Vagina (tissue), 2 donors: ENCODE measurements at places on chromosomes 6 and 20. TPM values are rescaled to one million over a fixed set of nuclear protein-coding genes. Genes with fewer than 3 reads are reported as not detected.

- H3K36me3 ChIP-seq: no peaks in the 10 kb centered on the region
- no peaks in the 10 kb centered on the region for H3K27me3 ChIP-seq
- no peak overlapping the region for H3K4me3 ChIP-seq
- DNase-seq: no peak
- H3K4me1 ChIP-seq: no peaks in the 10 kb centered on the region
Measured at GRCh38 chr6:158338311-158339112, 26.2 kb downstream of the TULP4 start.

DNA sequence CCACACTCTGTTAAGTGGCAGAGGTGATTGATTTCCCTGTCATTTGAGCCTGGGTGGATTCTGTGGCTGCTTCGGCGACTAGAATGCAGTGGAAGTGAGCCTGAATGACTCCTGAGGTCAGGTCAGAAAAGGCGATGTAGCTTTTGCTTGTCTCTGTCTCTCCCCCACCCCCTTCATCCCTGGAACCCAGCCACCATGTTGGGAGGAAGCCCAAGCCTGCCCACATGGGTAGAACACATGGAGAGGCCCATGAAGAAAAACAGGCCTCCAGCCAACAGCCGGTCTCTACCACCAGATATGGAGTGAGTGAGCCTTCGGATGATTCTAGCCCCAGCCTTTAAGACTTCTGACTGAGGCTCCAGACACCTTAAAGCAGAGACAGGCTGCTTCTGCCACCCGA, 181.0 kb downstream of the TFAP2C start:
- peaks cover 32% of the 10 kb centered on the region for H3K4me1 ChIP-seq
- peak overlapping the region; percentile 46 for H3K27ac ChIP-seq
- no peaks in the 10 kb centered on the region for H3K27me3 ChIP-seq
- no peak for DNase-seq
- no peak overlapping the region for H3K4me3 ChIP-seq

DNA sequence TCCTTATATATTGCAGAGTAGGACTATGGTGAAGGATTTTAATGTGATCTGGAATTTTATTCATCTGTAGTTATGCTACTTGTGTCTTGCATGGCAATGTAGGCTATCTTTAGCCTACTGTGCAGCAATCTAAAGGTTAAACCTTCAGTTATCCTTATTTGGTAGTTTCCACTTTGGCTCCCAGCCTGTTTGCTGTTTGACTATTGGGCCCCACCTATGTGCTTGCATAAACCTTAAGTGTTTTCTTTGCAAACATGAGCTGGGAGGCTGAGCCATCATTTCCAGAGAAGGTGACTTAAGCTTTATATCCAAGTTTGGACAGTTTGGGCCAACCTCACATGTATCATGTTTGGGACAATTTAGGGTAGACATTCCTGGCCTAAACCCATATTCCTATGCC, 537.5 kb downstream of the BTBD3 start:
- no peak overlapping the region for H3K4me3 ChIP-seq
- H3K27me3 ChIP-seq: no peaks in the 10 kb centered on the region
- no peak for DNase-seq
- no peaks in the 10 kb centered on the region for H3K4me1 ChIP-seq

GRCh38 chr6:12350644-12351170, 60.5 kb downstream of the EDN1 start:
- H3K27ac ChIP-seq: no peak overlapping the region
- no peaks in the 10 kb centered on the region for H3K27me3 ChIP-seq
- no peak overlapping the region for H3K4me3 ChIP-seq
- no peaks in the 10 kb centered on the region for H3K36me3 ChIP-seq
- no peak for DNase-seq
- H3K4me1 ChIP-seq: no peaks in the 10 kb centered on the region

GRCh38 chr6:51489133-51489532, 598.3 kb downstream of the PKHD1 start:
- no peak overlapping the region for H3K4me3 ChIP-seq
- DNase-seq: no peak
- H3K36me3 ChIP-seq: no peaks in the 10 kb centered on the region
- H3K27ac ChIP-seq: no peak overlapping the region
- H3K4me1 ChIP-seq: no peaks in the 10 kb centered on the region

- no peaks in the 10 kb centered on the region for H3K4me1 ChIP-seq
- no peaks in the 10 kb centered on the region for H3K27me3 ChIP-seq
- no peak for DNase-seq
- H3K4me3 ChIP-seq: no peak overlapping the region
Measured at GRCh38 chr6:103183831-103184411, 1675.8 kb downstream of the HACE1 start.

- no peak for DNase-seq
- no peak overlapping the region for H3K27ac ChIP-seq
- no peaks in the 10 kb centered on the region for H3K36me3 ChIP-seq
- H3K4me3 ChIP-seq: no peak overlapping the region
Measured at GRCh38 chr6:106186172-106186571, 100.0 kb downstream of the PRDM1 start.

GRCh38 chr6:90420500-90420899, 123.9 kb upstream of the BACH2 start:
- no peak overlapping the region for H3K27ac ChIP-seq
- H3K4me3 ChIP-seq: no peak overlapping the region
- no peaks in the 10 kb centered on the region for H3K36me3 ChIP-seq
- H3K4me1 ChIP-seq: no peaks in the 10 kb centered on the region
- no peaks in the 10 kb centered on the region for H3K27me3 ChIP-seq

DNA sequence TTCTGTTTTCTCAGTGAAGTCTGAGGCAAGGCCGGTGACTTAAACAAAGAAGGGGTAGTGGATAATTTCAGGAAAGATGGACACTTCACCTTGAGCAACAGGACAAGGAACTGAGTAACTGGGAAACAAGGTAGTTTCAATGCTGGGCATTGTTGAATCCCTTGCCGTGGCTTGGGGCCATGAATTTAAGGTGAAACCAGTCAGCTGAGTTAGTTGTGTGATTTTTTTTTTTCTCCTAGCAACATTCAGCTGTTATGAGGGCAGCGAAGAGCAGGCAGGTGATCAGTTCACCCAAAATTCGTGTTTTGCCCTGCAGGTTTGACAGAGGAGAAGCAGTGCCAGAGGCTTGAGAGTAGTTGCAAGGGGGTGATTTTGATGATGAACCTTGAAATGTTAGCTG, 6.8 kb downstream of the BICRAL start:
- H3K36me3 ChIP-seq: no peaks in the 10 kb centered on the region
- DNase-seq: no peak

DNA sequence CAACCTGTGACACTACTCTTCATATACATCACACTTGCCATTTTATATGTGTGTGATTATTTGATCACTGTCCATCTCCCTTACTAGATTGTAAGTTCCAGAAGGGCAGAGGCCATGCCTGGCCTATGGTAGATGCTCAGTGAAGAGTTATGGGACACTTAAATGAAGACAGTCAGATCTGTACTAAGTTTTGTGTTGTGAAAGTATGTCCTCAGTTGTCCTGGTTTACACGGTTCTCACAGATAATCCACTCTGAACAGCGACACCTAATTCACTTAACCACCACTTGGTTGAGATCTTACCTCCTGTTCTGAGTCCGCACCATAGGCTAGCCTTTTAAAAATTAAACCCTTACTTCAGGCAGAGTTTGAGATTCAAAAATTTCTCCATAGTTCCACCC, 434.1 kb upstream of the SOX4 start:
- no peaks in the 10 kb centered on the region for H3K27me3 ChIP-seq
- no peak overlapping the region for H3K4me3 ChIP-seq
- H3K36me3 ChIP-seq: no peaks in the 10 kb centered on the region

DNA sequence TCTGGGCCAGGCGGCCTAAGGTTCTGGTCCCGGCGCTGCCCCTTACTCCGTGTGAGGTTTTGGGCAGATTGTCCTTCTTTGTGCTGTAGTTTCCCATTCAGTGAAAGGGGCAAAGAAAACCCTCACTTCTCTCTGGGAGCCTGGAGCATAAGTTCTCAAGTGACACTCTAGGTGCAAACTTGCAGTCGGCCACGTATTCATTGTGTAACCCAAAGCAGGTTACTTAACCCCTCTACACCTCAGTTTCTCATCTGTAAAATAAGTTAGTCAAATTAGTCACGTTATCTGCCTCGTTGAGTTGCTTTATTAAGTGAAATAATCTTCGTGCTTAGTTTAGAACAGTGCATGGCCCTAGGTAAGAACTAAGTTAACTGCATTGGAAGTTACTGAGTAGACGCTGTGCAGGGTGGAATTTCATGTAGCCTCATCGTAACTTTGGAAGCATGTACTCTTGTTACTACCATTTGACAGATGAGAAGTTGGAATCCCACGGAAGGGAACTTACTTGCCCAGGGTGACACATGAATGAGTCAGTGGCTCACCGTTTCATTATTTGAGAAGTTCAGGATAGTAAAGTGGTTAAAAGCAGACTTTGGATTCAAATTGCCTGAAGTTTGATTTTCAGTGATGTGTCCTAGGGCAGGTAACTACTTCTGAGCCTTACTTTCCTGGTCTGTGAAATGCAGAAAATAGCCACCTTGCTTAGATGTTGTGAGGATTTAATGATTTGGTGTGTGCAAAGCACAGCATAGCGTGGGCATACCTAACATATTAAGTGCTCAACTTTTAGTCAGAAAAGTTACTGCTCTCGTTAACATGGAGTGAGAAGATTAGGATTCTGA, 556 bp upstream of the MROH8 start:
- DNase-seq: no peak
- peak overlapping the region; percentile 86 for H3K4me3 ChIP-seq
- H3K4me1 ChIP-seq: peaks cover 30% of the 10 kb centered on the region
- H3K27ac ChIP-seq: peak overlapping the region; percentile 96
- H3K27me3 ChIP-seq: no peaks in the 10 kb centered on the region

GRCh38 chr6:113876695-113877094, 19.6 kb downstream of the MARCKS start:
- no peak for DNase-seq
- no peaks in the 10 kb centered on the region for H3K4me1 ChIP-seq
- no peak overlapping the region for H3K4me3 ChIP-seq
- no peaks in the 10 kb centered on the region for H3K36me3 ChIP-seq
- H3K27ac ChIP-seq: no peak overlapping the region
- H3K27me3 ChIP-seq: no peaks in the 10 kb centered on the region

DNA sequence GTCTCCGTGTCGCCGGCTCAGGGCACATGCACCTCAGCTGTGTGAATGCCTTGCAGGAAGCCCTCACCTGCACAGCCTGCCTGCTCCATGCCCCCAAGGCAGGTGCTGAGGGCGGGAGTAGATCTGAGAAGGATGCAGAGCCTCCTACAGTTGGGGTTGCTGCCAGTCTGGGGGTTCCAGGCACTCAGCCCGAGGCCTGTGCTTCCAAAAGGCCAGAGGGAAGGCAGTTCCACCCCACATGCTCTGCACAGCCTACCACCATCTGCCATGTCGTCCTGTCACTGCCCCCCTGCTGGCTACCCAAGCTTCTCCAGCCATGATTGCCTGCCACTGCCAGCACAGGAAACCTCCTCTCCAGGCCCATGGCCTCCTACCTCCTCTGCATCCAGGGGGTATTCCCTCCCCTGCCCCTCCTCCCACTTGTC, 19.3 kb downstream of the ACSS1 start:
- no peak overlapping the region for H3K4me3 ChIP-seq
- no peak for DNase-seq
- H3K27me3 ChIP-seq: no peaks in the 10 kb centered on the region
- peak overlapping the region; percentile 76 for H3K27ac ChIP-seq
- peaks cover 83% of the 10 kb centered on the region for H3K4me1 ChIP-seq

- DNase-seq: no peak
- peaks cover 7% of the 10 kb centered on the region for H3K4me1 ChIP-seq
- no peaks in the 10 kb centered on the region for H3K36me3 ChIP-seq
- H3K4me3 ChIP-seq: no peak overlapping the region
Measured at GRCh38 chr20:45444050-45444449, 25.5 kb upstream of the WFDC2 start.

- no peaks in the 10 kb centered on the region for H3K27me3 ChIP-seq
- H3K27ac ChIP-seq: no peak overlapping the region
- no peak for DNase-seq
- no peaks in the 10 kb centered on the region for H3K36me3 ChIP-seq
- H3K4me1 ChIP-seq: peaks cover 36% of the 10 kb centered on the region
- H3K4me3 ChIP-seq: no peak overlapping the region
Measured at GRCh38 chr6:109458774-109459531, 3.4 kb upstream of the MICAL1 start.

DNA sequence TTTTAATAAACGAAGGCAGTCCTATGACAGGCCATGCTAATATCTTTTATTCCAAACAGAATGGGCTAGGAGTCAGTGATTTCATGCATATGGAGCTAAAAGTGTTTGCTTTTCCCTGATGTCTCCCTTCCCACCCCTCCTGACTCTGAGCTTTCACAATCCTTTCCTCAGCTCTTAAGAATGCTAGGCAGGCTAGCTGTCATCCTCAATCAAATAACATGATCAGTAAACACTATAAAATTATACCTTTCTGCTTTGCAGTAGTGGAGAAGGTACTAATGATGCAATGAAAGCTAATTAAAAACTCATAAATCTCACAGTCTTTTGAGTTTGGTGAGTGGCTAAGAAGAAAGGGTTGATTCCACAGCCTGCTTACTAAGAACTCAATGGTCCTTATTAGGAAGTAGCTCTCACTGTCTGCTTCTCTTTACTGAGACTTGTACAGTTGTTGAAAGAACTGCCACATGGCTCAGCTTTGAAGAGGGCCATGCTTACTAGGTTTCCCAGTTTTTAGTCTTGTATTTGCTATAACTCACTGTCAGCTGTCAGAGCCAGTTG, 250.9 kb upstream of the JAG1 start:
- H3K4me1 ChIP-seq: peaks cover 50% of the 10 kb centered on the region
- no peaks in the 10 kb centered on the region for H3K36me3 ChIP-seq
- H3K4me3 ChIP-seq: no peak overlapping the region
- H3K27me3 ChIP-seq: no peaks in the 10 kb centered on the region

GRCh38 chr6:13471184-13471583, 16.2 kb downstream of the GFOD1 start:
- no peaks in the 10 kb centered on the region for H3K27me3 ChIP-seq
- no peaks in the 10 kb centered on the region for H3K36me3 ChIP-seq
- H3K4me1 ChIP-seq: peaks cover 14% of the 10 kb centered on the region
- DNase-seq: no peak
- no peak overlapping the region for H3K27ac ChIP-seq

CD109 gene
- 29.0 TPM for total RNA-seq

TMEM74B gene
- total RNA-seq: 4.2 TPM

RSPH3 gene
- 14.5 TPM for total RNA-seq

C2 gene
- 2.9 TPM for total RNA-seq

MAD2L1BP gene
- 58.4 TPM for total RNA-seq

WFDC10B gene
- total RNA-seq: not detected

VEGFA gene
- total RNA-seq: 194 TPM

TSBP1 gene
- not detected for total RNA-seq

KIFC1 gene
- 27.5 TPM for total RNA-seq

GCLC gene
- total RNA-seq: 63.1 TPM
